NCI-H1436 treated with DMSO at 0.1 percent for 48 hours (cell line): ENCODE measurements at places on chromosomes 3 and 15.

DNA sequence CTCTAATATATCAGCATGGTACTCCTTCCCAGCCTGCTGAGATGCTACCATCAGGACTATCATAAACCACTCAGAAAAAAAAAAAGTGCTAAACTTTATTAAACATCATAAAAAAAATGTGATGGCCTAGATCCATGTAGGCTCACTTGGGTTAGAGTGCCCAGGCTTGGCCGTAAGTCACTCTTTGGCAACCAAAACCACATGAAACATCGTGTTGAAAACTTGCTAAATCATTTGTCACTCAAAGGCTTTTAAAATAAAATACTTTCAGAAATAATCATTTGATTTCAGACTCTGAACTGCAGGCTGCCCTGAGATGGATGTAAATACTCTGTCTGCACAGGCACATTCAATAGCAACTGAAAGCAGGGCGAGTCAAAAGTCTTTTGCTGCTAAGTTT lies 78.4 kb upstream of the WNT5A start:
- no peak for DNase-seq

DNA sequence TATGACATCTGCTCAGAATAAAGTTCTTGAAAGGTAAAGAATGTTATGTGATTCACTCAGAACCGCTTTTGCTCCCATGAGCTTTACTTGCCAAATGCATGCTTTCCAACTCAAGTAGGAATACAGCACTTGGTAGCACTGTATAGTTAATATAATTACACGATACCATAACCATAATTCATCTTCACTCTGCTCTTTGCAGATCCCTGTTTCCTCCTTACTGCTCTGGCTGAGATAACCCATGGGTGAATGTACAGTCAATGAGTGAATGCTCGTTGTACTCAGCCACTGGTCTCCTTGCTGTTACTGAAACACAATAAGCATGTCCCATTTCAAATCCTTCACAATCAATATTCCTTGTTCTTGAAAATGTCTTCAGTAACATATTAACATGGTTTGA lies 550.0 kb downstream of the FGF12 start:
- no peak for DNase-seq

DNA sequence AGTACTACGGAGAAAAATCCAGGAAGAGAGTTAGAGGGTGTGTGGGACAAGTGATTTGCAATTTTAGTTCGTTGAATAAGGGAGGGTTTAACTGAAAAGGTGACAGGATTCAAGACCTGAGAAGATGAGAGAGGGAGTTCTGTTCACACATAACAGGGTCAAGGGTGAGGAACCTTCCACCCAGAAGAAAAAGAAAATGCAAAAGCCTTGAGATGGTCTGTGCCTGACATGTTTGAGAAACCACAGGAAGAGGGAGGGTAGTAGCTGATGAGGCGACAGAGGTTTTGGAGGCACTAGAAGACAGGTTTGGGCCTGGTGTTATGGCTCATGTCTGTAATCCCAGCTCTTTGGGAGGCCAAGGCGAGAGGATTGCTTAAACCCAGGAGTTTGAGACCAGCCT lies 591 bp upstream of the SLC25A20 start:
- DNase-seq, result no peak

DNA sequence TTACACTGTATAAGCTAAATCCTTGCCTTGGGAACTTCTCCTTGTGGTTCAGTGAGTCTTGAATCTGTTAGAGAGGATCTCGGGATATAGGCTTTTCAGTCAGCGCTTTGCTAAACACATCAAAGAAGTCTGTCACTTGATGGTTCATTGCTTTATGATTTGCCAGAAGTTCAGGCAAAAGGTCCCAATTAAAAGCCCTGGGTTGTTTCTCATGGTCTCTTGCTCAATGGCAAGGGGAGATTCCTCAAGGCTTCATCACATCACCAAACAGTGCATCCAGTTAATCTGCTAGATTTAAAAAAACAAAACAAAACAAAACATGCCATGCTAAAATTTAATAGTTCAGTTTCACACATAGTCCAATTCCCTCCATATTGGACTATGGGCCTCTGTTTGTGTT lies 114.8 kb downstream of the FILIP1L start:
- DNase-seq, result no peak
